ENCODE measurements at places on chromosomes 12 and 14.

- no peak for DNase-seq
Observed at GRCh38 chr14:36161776-36162175, 14.7 kb downstream of the PTCSC3 start.

DNA sequence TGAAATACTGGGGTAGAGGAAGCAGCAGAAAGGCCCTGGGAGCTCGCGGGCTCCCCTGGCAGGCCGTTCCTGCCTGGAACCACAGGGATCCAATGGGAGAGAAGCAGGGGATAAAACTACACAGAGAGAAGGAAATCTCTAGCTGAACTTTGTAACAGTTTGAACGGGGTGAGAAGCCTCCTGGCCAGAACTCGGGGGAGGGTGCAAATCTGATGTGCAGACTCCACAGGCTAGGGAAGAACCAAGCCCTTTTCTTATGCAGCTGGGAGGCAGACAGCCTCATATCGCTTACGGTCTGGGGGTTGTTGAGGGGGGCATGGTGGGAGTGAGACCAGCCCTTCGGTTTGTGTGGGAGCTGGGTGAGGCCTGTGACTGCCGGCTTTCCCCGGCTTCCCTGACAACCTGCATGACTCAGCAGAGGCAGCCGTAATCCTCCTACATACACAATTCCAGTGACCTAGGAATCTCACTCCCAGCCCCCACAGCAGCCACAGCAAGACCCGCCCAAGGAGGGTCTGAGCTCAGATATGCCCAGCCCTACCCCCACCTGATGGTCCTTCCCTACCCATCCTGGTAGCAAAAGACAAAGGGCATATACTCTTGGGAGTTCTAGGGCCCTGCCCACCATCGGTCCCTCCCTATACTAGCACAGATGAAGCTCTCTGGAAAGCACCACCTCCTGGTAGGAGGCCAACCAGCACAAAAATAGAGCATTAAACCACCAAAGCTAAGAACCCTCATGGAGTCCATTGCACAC, 143.0 kb downstream of the TMTC1 start:
- DNase-seq: no peak

- DNase-seq: no peak
Observed at GRCh38 chr14:99475660-99476059, 5.0 kb downstream of the SETD3 start.

GRCh38 chr14:50344876-50345563, 32.9 kb downstream of the DMAC2L start:
- DNase-seq: no peak

- DNase-seq: no peak
Observed at GRCh38 chr14:100132903-100133510, 26.4 kb downstream of the DEGS2 start.

DNA sequence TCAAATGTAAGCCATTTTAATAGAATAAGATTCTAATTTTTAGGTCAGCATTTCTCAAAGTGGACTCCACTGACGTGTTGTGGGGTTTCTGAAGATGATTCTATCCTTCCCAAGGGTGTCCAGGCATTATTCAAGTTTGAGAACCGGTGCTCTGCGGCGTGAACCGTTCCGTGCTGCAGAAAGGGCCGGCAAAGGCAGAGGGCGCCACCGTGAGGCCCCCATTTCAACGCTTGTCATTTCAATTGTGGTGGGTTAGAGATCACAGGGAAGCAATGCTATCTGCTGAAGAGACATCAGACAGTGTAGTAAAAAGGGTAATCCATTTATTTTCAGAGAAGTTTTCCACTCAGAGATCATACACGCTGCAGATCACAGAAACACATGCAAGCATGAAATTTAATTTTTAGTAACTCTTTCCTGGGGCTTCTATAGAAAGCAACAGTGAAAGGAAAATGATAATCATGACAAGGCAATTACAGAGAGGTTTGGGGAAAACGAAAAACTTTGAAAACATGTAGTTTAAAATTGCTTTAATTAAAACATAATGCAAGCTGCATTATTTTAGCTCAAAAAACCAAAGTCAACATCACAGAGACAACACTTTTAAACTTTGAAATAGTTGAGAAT, 201.7 kb downstream of the EXOC5 start:
- DNase-seq: peak; percentile 52

GRCh38 chr12:1622406-1622805, 6.6 kb upstream of the WNT5B start:
- no peak for DNase-seq

DNA sequence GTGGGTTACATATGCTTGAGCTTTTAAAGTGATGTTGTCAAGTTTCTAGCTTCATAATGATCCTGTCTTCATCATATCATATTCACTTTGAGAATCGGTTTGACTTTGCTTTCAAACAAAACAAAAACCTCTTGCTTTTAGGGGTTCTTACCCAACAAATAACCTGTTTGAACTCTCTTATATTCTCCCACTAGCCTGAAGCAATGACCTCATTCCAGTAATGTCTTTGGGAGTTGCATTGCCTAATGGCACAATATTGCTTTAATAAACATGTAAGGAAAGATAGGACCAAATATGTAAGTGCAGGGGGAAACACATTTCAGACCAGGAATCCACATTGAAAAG, 27.7 kb downstream of the WBP11 start:
- DNase-seq: peak; percentile 49

Data from activated CD4-positive, alpha-beta T cell treated with anti-CD3 and anti-CD28 coated beads, Interleukin-10, Interleukin-2, amounts not matched to agents 100 ng/mL and 50 ng/mL, durations not matched to agents 16 hours and 8 hours (primary cell).